ENCODE measurements at places on chromosomes 2 and 18. TPM values are rescaled to one million over a fixed set of nuclear protein-coding genes. Genes with fewer than 3 reads are reported as not detected.

- DNase-seq = peak; percentile 51
Measured at GRCh38 chr18:77208964-77209363, 40.7 kb upstream of the GALR1 start.

DNA sequence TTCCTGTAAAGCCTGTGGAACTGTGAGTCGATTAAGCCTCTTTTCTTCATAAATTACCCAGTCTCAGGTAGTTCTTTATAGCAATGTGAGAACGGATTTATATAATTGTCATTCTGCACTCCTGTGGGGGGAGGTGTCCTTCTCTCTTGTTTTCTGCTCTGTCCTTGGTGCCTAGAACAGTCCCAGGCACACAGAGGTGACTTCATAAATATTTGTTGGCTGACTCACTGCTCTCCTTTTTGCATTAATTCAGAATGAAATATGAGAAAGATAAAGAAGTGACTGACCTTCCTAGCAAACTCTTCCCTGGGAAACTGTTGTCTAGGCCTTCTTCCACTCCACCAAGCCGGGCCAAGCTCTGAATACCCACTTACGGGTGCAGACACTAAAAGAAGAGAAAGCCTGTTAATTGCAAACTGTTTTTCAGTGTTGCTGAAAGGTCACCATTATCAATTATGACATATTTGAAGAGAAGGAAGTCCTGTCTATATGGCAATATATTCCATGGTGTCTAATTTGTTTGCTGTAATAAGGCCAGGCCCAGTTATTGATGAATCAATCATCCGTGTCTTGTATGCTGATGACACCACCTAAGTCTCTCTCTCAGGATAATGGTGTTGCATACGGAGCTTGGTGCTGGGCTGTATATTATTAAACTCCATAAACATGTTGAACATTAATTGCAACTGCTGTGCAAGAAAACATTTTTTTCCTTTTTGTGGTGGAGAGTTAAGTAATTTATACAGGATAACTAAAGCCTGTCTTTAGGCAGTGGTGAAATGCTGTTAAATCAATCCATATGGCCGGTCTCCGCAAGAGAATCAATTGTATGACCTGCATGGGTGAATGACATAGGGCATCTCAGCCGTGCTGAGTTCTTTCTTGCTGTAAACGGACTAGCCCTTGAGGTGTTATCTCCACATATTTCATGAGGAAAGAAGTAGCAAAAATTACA, 567.5 kb downstream of the SLC4A3 start:
- DNase-seq = no peak

DNA sequence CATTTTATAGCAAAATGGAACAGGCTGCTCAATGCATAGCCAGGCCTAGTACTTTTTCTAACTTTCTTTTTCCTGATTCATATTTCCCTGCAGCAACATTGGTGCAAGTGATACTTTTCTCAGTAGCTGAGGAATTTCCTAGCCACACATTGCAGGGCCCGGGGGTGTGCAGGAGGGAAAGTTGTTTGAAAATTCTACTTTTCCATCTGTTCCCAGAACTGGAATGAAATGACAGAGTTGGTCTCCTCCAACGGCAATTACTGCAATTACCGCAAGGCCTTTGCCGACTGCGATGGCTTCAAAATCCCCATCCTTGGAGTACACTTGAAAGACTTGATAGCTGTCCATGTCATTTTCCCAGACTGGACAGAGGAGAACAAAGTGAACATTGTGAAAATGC, 50.5 kb downstream of the RASGRP3 start:
- DNase-seq = no peak

- no peak for DNase-seq
Measured at GRCh38 chr18:39843546-39843945, 2111.5 kb upstream of the PIK3C3 start.

DNA sequence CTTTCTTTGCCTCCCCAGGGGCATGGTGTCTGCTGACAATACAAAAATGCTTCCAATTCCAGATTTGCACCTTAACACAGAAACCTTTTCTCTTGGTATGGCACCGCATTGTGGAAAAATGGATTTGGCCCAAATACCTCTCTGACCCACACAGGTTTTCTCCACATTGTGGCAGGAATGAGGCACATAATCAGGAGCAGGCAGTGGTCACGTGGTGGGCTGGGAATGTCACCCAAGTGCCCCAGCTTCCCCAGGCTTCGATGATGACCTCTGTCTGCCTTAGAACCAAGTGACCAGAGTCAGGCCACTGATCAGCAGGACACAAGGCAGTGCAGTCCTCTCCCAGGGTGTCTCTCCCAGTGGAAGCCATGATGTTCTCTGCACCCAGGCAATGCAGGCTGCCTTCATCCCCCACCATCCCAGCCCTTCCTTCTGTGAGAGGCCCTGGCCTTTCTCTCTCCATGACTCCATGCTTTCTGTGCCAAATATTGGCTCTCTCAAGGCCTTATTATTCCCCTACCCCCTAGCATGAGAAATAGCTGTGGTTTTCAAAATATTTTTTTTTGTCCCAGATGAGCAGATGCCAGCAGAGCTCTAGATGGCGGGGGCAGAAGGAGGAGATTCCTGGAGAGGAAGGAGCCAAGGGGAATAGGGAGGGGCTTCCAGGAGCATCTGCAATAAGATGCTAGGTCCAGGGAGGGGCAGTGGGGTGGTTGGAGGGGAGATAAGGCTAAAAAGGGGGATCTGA, 198.9 kb downstream of the ACKR3 start:
- DNase-seq = no peak

- no peak for DNase-seq
Measured at GRCh38 chr2:100383954-100384353, 33.5 kb downstream of the CHST10 start.

DNA sequence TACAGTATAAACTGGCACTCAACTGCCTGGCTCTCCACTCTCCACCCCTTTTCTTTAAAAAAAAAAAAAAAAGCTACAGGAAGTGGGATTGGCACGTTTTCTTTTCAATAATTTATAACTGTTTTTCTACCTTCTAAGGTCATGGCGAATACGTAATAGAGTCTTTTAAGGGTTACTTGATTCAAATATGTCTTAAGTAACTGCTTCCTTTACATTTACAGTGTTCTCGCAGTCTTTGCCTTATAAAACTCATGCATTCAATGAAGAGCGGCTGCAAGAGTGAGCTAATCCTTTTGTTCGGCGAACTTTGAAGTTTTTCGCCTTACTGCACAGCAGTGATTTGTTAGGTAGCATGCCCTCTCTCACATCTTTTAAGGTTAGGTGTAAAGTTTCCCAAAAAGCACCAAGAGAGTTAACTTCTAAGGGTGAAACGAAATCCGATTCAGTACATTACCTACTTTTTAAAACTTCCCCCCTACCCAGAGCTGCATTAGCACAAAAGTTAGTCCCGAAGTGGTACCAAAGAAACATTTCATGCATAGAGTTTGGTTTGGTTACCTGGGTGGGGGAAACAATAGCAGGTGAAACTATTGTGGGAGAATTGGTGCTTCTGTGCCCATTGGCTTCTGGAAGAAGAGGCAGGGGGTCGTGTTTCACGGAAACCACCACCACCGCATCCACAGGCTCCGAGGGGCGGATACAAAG, 2.0 kb downstream of the KCTD1 start:
- DNase-seq = no peak

DNA sequence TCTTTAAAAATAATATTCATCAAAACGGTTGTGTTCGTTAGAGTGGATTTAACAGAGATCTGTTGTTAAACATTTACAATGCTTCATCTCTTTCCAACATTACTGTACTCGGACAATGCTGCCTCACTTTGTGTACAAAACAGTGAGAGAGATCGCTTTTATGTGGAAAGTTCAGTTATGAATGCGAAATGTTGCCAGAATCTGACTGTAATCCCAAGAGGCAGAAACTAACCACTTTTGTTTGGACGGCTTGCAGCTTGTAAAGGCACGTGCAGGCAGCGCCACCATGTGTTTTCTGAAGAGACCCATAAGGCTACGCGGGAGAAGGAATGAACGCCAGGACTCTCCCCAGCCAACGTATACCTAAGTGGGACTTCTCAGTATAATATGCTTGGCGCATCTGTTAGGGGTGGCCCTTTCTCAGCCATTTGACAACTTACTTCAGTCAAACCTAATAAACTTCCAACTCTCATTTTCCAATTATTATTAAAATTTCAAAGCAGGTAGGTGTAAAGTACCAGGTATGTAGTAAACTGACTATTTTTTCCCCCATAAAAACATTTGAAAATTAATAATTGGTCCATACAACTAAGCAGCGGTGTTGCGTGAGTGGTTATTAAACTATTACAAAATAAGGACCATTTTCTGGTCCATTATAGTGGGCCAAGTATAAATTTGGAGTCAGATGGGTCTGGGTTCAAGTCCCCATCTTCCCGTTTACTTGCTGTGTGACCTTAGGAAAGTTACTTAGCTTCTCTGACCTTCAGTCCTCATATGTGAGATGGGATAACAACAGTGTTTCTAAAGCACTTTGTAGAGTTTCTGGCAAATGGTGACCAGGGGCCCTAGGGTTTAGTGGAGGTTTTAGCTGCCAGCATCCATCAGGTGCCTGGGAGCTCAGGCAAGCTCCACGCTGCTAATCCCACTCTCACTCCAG, 5.6 kb upstream of the NAPG start:
- DNase-seq = peak; percentile 87

GRCh38 chr2:99772591-99773331, 282.9 kb upstream of the REV1 start:
- no peak for DNase-seq

DNA sequence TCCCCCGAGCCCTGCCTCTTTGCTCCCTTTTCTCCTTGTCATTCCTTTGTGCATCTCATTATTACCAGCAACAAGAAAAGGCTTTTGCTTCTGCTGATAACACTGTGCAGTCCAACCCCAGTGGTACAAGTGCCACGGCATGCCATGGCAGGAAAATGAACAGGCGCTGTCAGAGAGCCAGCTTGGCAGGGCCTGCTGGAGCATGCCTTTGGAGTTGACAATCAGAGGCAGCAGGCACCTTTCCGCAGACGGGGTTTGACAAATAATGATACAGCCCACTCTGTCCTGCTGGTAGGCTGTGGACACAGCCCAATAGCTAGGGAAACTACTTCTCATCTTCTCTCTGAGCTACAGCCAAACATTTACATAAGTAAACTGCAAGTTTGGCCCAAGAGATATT, 243.9 kb upstream of the LRRTM1 start:
- no peak for DNase-seq

- no peak for DNase-seq
Measured at GRCh38 chr2:54586494-54586893, 130.4 kb downstream of the SPTBN1 start.

DNA sequence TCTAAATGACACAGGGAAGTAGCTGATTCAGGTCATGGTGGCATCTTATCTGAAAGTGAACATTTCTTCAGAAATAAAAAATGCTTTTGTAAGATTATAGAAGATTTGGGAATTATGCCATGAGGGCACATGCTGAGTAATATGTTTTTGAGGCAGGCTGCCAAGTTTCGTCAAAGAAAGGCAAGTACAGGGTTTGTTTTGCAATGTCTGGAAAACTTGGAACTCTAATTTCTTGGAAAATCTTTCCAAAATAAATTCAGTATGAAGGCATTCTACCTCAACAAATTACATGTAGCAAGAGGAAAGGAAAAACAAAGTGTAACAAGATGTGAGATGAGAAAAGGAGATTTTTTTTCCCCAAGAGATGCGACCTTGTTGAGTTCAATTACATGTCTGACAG, 167.7 kb downstream of the PLCL1 start:
- DNase-seq = peak; percentile 48

DNA sequence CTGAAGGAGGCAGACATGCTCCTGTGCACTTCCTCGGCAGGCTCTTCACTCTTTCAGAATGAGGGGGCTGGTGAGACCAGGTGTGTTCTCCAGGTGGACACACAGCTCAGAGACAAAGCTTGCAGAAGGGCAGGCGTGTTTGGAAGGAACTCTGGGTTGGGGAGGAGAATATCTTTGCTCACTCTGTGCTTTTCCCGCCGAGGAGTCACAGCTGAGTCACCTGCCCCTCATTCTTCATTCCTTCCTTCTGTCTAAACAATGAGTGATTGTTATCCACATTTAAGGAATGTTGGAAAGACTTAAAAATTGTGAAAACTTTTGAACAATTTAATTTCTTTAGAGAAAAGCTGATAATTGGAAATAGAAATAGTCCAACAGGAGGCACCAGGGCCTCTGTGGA, 126.3 kb upstream of the TPO start:
- no peak for DNase-seq

The MYO3B gene
- 0.23 TPM for total RNA-seq

The ZNF532 gene
- 58.7 TPM for total RNA-seq

The KCNG2 gene
- total RNA-seq = not detected

The UGT1A7 gene
- 2.2 TPM for total RNA-seq

The LYG2 gene
- not detected for total RNA-seq

The RGPD6 gene
- 11.0 TPM for total RNA-seq
